Stimulated activated CD8-positive, alpha-beta memory T cell treated with anti-CD3 and anti-CD28 coated beads, Interleukin-15, amount 100 ng/mL, for 1 hour (primary cell): ENCODE measurements at places on chromosomes 3 and 15.

- DNase-seq, result no peak
These were observed 44.4 kb upstream of the B3GALNT1 start for GRCh38 chr3:161149529-161149928.

DNA sequence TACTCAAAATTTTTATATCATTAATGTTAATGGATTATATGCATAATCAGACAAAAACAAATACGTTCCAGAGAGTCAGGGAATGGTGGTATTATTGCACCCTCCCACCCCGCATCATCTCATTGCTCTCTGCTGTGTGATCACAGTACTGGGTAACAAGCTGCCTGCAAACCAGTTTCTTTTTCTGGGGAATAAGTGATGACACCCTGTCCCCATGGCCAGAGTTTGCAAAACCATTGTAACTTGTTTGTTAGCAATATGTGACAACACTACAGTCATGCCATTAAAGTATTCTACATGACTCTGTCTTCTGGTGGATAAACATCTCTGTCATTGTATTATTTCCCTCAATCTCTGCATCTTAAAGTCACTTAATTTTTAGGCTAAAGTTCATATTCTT, 39.5 kb downstream of the ZBTB38 start:
- DNase-seq, result no peak

DNA sequence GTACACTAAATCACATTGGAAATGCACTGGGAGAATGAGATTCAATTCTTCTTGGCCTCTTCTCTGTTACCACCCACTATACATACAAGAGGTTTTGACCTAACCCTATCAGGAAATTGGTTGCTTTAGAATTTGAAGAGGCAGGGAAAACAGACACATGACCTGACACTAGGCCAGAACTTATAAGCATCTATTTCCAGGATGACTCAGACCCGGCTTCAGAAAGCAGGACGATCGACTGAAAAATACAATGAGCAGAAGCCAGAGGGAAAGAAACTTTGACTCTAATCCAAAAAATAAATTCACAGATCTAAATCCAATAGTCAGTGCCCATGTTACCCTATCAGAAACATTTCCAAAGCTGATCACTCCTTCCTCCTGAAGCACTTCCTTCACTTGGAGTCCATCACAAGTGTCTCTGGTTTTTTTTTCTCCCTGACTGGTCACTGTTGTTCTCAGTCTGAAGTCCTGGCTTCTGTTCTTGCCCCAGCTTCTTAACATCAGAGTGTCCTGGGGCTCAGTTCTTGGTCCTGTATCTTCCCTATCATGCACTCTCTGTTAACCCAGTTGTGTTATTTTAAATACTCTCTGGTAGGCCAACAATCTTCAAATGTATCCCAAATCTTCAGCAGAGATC, 133.6 kb downstream of the P2RY1 start:
- DNase-seq, result no peak

GRCh38 chr15:69643476-69643875, 190.9 kb downstream of the RPLP1 start:
- DNase-seq, result no peak

- DNase-seq, result no peak
These were observed 66.0 kb downstream of the COL8A1 start for GRCh38 chr3:99704417-99704816.

DNA sequence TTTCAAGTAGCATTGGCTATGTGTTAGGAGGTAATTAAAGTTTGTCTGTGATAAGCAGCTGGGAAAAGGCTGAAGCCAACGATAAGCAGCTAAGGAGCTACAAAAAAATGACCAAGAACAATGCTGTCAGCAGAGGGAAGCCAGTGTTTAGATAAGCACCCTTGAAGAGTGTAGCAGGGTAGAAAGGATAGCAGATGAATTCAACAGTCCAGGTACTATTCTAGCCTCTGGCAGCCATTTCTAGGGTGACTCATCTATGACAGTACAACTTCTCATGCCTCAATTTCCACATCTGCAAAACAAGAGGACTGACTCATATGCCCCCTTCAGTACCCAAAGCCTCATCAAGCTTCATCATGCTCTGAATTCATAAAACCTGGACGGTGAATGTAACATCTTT, 617.6 kb upstream of the UBE2E2 start:
- DNase-seq, result no peak

DNA sequence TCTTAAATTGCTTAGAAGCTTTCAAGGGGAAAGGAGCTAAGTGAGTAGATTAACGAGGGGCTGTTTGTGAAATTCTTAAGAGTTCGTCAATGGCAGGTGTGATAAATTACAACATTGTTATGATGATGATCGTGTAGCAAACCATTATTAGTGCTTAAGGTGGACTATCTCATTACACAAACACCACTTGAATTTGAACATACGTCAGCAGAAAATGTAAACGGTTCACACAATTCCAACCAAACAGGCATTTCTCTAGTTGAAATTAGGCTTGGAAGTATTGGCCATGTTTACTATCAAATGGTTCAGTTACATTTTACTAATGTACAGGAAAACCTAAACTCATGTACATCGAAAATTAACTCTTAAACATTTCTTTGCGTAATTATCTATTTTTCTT, 102.8 kb downstream of the PYDC2 start:
- no peak for DNase-seq

DNA sequence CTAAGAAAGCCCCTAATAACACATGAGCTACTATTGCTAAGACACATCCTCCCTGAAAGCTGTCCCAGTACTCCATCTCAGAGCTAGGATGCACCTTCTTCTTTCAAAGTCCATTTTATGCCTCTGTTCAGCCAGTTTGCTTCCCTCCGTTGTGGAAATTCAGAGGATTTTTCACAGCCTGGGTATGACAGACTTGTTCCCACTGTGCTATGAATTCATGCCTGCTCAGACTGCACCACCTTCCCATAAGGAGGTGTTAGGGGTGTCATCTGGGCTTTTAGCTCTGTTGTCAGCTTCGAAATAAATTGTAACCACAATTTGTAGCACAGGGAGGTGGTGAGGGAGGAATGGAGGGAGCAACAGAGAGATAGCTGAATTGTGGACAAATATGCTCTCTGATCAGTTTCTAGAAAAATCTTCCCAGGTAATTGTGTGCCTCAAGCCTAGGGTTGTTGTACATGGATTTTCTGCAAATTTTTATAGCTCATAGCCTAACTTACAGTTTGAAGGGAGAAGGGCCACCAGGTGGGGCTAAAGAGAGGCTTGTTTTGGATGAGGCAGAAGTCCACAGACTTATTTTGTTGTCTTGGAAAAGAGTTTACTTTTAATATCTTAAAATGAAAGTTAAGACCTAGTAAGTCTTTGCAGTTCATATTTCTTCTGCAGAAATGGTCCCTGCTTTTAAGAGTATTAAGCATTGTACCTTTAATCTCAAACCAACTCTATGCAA, 462.0 kb downstream of the PDCD6IP start:
- DNase-seq, result no peak

- peak; percentile 51 for DNase-seq
These were observed 37.5 kb downstream of the EHD4 start for GRCh38 chr15:41934843-41935242.

GRCh38 chr15:26771578-26772153, 1.2 kb downstream of the GABRB3 start:
- no peak for DNase-seq
